ENCODE measurements at places on chromosomes 16 and 17.
A peak's percentile ranks its signal among the peaks of the same experiment; 100 is the strongest.

DNA sequence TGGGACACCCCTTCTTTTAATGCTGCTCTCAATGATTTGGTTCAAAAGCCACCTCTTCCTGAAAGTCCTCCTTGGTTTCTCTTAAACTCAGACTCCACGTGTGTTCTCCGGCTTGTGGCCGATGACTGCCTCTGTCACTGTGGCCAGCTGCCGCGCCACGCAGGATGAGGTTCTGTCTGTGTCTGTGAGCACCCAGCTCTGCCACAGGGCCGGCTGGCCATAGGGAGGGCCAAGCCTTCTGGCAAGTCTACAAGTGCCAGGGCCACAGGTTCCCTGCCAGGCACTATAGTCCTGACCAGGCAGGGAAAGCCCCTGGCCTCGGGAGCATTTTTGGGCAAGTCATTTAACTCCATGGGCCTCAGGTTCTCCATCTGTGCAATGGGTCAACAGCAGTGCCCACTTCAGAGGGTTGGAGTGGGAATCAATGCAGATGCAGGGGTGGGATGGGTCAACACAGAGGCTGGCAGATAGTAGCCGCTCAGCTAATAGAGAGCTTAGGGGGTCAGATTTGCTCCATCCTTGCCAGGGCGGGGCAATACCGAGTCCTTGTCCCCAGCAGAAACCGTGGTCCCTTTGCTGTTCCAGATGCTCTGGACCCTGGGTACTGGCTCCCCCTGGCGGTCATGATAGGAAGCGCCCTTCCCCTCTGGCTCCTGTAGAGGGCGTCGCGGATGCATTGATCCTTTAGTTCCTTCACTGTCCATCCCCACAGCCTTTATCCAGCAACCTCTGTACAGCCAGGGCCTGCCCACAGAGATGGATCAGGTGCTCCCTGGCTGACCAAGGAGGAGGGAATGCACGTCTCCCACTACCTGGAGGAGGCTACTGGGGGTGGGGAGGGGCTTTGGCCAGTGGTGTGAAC lies 19.3 kb upstream of the ADGRG3 start:
- peak; percentile 94 for DNase-seq

DNA sequence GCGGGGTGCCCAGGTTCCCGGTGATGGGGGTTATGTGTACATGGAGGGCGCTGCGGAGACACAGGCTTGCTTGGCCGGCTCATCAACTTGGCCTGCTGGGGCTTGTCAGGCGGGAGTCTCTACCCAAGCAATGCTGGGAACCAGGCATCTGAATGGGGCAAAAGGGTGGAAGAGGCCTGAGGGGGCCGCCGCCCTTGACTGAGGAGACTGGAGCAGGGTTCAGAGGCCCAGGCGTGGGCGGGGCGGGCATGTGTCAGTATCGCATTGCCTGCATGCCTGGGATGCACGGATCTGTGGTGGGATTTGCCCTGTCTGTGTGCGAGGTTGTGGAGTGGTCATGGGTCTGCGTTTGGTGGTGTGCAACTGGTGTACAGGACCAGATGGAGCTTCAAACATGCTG lies 21.1 kb downstream of the ARHGAP23 start:
- no peak for DNase-seq

DNA sequence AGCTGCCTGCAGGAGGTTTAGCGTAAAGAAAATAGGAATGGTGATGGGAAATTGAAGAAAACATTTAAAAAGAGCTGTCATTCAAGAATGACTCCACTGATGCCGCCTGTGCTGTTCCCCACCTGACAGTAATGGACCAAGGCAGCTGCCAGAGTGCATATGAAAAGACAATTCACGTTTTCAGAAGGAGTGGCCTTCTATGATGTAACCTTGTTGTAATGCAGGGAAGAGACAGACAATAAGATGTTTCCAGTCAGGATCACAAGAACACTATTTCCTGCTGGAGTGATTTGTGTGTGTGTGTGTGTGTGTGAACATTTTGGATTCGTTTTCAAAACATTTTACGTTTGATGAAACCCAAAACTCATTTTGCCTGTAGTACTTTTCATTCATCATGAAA lies 203.7 kb downstream of the LGALS9B start:
- no peak for DNase-seq

DNA sequence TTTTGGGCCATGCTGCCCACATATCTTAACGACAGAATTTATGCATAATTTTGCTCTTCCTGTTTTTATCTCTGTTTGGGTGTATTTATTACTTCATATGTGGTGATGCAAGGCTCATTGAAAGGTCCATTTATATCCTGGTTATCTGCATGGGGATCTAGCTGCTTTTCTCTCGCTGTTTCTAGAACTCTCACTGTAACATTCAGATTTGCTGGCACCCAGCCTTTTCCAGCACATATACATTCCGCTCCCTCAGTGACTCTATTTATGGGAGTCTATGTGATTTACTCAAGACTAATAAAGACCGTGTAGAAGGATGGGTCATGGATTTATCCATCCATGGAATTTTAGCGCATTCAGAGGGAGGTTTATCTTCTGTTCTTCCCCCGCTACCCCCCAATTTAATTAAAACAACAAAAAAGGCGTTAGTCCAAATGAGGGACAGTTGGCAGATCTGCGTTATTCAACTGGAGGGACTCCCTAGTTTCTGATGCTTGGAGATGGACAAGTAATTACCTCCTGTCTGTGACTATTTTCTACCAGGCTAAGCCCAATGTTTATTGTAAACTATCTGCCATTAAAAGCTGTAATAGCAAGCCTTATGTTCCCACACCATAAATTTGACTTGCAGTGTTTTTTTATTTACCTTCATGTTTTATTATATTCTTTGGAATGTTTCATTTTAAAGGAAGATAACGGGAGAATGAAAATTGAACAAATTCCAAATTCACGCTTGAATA lies 19.8 kb upstream of the MARCHF10 start:
- peak; percentile 82 for DNase-seq

- no peak for DNase-seq
Measured at GRCh38 chr16:8430401-8430800, 159.9 kb downstream of the TMEM114 start.

GRCh38 chr17:82503728-82504308 lies 15.7 kb upstream of the FOXK2 start:
- no peak for DNase-seq

DNA sequence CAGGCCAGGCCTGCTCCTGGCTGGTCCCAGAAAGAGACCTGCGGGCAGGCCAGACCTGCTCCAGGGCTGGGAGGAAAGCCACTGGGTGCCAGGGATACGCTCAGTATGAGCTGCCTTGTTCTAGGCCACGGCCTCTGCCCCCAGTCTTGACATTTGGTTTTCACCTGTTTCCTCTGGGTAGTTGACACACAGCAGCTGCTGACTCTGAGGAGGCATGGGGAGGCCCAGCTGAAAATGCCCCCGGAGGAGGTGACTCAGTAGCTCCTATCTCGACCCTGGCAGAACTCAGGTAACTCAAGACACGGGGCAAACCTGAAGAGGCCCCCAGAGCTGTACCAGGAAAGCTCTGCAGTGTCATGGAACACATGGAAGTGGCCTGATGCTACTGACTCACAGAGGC lies 13.9 kb upstream of the ADGRG1 start:
- DNase-seq: no peak
